Type B pancreatic cell (in vitro differentiated cells): ENCODE measurements at places on chromosomes 7 and 10.

GRCh38 chr7:28290496-28290895 lies 109.9 kb upstream of the JAZF1 start:
- DNase-seq: no peak

GRCh38 chr7:41584746-41585145 lies 118.1 kb downstream of the INHBA start:
- DNase-seq: no peak

- no peak for DNase-seq
Observed at GRCh38 chr7:156067156-156067555, 254.9 kb upstream of the SHH start.

DNA sequence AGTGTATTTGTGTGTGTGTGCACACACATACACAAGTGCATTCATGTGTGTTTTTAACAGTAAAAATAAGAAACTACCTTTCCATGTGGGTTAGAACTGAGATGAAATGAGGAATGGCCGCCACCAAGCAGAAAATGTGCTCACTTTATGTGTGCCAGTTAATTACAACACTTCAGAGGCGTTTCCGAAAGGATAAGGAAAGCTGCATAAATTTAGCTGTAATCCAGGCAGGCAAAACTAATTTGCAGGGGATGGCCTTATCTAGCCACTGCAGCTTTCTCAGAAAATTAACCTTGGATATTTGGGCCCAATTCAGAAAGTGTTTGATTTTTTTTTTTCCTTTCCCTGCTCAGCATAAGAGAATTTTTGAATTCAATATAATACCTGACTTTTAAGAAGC lies 328.8 kb upstream of the PHF14 start:
- DNase-seq: no peak

DNA sequence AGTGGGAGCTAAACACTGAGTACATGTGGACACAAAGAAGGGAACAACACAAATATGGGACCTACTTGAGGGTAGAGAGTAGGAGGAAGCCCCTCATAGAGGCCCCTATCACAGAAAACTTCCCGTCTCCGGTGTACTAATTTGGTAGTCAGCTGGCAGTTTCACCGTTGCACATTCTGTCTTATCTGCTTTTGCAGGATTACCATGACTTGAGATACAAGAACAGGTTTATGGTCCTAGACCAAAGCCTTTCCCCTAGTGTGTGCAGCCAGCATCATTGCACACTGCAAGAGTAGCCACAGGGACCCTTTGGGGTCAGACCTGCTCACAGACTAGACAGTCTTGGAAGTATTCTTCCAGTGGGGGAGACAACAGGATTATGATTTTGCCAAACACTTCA lies 5.9 kb upstream of the IFIT1B start:
- DNase-seq: no peak

DNA sequence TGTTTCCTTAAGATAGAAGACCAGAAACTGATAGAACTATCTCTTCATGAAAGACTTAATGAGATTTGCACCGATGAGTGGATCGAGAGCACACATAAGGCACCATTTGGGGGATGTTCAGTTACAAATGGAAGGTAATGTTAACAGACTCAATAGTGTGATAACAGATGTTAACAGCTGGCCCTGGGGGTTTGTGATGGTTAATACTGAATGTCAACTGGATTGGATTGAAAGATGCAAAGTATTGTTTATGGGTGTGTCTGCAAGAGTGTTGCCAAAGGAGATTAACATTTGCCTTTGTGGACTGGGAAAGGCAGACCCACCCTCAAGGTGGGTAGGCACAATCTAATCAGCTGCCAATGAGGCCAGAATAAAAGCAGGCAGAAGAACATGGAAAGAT lies 130.5 kb upstream of the DGKB start:
- no peak for DNase-seq
